ENCODE measurements at places on chromosomes 1 and 21.
A peak's percentile ranks its signal among the peaks of the same experiment; 100 is the strongest.

- no peak overlapping the region for H3K4me3 ChIP-seq
- H3K4me1 ChIP-seq, result no peaks in the 10 kb centered on the region
- no peak for DNase-seq
These were observed 9.8 kb downstream of the DUSP10 start for GRCh38 chr1:221732052-221732451.

DNA sequence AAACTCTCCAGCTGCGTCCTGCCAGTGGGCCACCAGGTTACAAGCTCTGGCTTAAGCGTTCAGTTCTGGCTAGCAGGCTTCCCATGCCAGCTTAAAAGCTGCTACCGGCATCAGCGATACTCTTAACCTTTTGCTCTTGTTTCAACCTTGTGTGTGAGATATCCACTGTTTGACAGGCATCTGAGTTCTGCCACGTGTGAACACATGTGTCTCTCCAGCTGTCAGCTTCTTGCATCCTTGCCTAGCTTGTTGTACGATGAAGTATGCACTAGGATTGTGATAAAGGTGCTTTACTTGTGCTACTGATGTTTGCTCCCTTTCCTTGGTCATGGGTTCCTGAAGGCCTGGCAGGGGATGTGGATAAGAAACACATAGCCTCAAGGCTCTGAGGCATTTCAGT lies 201.6 kb downstream of the PRDM2 start:
- no peak overlapping the region for H3K4me3 ChIP-seq
- H3K27me3 ChIP-seq, result no peaks in the 10 kb centered on the region
- H3K4me1 ChIP-seq, result no peaks in the 10 kb centered on the region
- H3K36me3 ChIP-seq, result no peaks in the 10 kb centered on the region
- no peak for DNase-seq
- H3K27ac ChIP-seq, result no peak overlapping the region

GRCh38 chr1:57549300-57549699 lies 125.4 kb upstream of the DAB1 start:
- H3K27me3 ChIP-seq, result no peaks in the 10 kb centered on the region
- H3K4me3 ChIP-seq, result no peak overlapping the region

- no peak overlapping the region for H3K4me3 ChIP-seq
- H3K4me1 ChIP-seq, result no peaks in the 10 kb centered on the region
- H3K36me3 ChIP-seq, result no peaks in the 10 kb centered on the region
- DNase-seq, result no peak
- no peaks in the 10 kb centered on the region for H3K27me3 ChIP-seq
These were observed 29.4 kb upstream of the PPP2R5A start for GRCh38 chr1:212255705-212256307.

- peaks cover 11% of the 10 kb centered on the region for H3K4me1 ChIP-seq
- peak; percentile 86 for DNase-seq
- H3K27me3 ChIP-seq, result no peaks in the 10 kb centered on the region
- H3K4me3 ChIP-seq, result no peak overlapping the region
These were observed 37.3 kb downstream of the NENF start for GRCh38 chr1:212470059-212470458.

- H3K4me3 ChIP-seq, result no peak overlapping the region
- H3K4me1 ChIP-seq, result peaks cover 14% of the 10 kb centered on the region
- DNase-seq, result no peak
- H3K36me3 ChIP-seq, result peaks cover 36% of the 10 kb centered on the region
- H3K27me3 ChIP-seq, result no peaks in the 10 kb centered on the region
These were observed 35.4 kb downstream of the WNT2B start for GRCh38 chr1:112544011-112544688.

All from tibial nerve (tissue), 4 donors.